NCI-H774 (cell line): ENCODE measurements at places on chromosomes 7 and 10.

GRCh38 chr7:108252177-108252576 is 122.0 kb upstream of the LAMB4 start:
- no peak for DNase-seq

- no peak for DNase-seq
Measured at GRCh38 chr7:22786290-22786932, 36.2 kb downstream of the TOMM7 start.

- no peak for DNase-seq
Measured at GRCh38 chr7:80078886-80079285, 55.7 kb upstream of the GNAI1 start.

DNA sequence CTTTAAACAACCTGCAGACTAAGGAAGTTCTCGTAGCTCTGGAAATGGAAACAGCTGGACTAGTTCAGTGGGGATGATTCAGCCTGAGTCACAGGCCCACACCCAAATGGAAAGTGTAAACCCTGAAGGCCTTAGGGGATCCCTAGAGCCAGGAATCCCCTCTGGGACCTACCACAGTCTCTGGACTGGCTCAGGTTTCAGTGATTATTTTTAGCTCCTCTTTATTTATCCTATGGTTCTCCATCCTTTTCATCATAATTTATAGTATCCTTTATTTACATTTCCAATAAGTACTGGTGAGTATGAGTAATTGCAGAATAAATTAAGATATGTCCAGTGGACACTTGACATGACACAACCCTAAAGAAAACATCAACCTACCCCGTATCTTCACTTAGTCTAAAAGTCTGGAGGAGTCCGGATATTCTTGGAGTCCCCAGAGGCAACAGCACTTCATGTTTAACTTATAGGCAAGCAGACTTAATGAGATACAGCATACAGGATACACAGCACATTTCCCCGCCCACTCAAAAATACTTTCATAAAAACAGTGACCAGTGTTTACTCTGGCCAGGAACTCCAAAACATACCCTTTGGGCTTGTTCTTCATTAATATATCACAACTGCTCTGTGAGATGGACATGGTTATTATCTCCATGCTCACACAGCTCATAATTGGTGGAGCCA is 28.4 kb upstream of the SEMA3E start:
- DNase-seq, result no peak

DNA sequence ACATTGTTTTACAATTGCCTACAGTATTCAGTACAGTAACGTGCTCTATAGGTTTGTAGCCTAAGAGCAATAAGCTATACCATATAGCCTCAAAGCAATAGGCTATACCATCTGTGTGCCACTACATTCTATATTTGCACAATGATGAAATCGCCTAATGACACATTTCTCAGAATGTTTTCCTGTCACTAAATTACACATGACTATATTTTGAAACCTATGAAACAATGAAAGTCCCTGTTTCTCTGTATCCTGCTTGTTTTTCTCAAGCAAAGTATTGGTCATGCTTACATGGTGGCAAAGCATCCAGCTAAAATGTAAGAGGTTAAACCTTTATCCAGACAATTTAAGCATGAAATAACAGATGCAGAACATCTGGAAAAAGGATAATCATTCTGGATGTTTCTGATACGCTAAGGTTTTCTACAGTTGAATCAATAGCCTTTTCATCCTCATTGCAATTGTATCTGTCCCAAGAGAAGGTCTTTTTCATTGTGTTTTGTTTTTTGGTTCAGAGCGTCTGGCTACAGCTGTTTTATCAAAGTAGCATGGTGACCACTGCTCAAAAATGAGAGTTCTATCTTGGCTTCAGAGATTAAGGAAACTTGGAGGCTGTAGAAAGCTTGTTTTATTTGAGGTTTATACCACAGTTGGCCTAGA is 81.7 kb downstream of the CSTF2T start:
- no peak for DNase-seq

GRCh38 chr7:111180338-111180737 is 89.4 kb downstream of the LRRN3 start:
- DNase-seq, result no peak

DNA sequence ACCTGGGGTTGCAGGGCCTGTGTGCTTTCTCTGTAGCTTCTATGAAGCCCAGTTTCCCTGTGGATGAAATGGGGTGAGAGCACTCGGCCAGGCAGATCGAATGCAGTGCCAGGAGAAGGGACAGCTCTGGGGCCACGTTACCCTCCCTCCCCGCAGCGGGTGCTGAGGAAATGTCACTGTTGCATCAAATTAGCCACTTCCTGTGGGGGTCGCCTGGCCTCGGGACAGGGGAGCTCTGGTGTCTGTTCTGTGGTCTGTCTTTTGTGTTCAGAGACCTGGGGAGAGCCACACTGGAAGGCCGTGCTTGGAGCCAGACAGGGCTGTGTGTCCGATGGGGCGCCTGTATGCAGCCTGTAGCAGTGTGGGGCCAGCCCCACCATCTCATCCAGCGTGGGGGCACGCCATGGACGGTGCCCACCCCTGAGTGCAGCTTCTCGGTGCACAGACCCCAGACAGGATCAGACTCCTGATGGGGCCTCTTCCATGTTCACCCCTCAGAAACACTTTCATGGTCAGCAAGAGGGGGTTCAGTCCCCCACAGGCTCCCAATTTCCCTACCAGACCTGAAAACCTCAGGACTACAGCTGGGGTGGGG is 13.6 kb downstream of the TTYH3 start:
- no peak for DNase-seq

- DNase-seq, result peak; percentile 53
Measured at GRCh38 chr7:28062197-28062991, 118.2 kb downstream of the JAZF1 start.

GRCh38 chr7:30866939-30867338 is 44.7 kb upstream of the AQP1 start:
- DNase-seq, result no peak

DNA sequence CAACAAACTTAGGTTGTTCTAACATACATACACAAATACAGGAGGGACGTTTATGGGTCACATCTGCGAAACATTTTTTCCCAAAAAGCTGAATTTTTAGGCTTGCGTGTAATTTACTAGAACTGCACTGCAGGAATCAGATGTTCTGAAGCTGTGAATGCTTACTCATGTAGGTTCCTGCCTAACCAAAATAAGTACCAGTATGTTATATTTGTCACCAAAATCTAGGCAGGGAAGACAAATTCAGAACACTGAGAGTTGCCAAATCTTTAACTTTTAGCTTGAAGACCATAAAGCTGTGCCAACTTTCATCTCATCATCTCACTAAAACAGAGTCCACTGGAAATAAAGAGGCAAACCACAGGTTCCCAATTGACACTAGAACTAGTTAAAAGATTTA is 5.7 kb downstream of the UBE2H start:
- DNase-seq, result no peak

- DNase-seq, result no peak
Measured at GRCh38 chr10:116787893-116788665, 45.7 kb upstream of the HSPA12A start.

DNA sequence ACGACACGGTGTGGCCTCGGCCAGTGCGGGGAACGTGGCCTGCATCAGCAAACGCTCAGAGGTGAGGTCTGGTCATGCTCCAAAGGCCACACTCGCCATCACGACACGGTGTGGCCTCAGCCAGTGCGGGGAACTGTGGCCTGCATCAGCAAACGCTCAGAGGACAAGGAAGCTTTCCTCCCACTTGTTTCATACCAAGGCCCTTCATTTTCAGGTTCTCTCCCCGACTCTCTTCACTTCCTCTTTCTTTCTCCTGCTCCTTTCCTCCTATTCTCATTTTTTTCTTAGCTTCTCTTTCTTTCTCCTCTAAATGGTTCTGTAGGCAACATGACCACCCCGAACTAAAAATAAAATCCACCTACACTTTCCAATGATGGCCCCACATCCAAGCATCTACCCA is 384.4 kb upstream of the SHH start:
- DNase-seq, result no peak
